Stimulated activated CD4-positive, alpha-beta T cell treated with anti-CD3 and anti-CD28 coated beads, Interleukin-2, amount 100 ng/mL, for 24 hours (primary cell): ENCODE measurements at places on chromosomes 5 and 9.

- no peak for DNase-seq
Measured at GRCh38 chr5:14489643-14490042, 91.9 kb upstream of the OTULINL start.

GRCh38 chr5:38453921-38454320, 102.5 kb downstream of the LIFR start:
- DNase-seq: no peak

DNA sequence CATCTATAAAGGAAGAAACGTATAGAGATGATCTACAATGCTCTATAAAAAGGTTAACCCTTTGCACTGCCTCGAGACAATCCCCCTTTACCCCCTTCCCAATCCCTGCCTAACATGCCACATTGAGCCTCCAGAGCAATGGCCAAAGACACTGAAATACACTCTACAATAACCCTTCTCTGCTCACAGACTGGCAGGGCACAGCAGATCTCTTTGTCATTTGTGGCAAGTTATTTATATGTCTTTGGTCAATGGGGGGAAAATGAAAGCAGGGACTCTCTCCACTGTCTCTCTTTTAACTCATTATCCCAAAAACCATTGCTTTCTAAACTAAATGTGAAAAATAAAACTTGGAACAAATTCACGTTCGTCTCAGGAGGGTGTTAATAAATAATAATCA, 51.7 kb downstream of the PTCH1 start:
- DNase-seq: no peak

DNA sequence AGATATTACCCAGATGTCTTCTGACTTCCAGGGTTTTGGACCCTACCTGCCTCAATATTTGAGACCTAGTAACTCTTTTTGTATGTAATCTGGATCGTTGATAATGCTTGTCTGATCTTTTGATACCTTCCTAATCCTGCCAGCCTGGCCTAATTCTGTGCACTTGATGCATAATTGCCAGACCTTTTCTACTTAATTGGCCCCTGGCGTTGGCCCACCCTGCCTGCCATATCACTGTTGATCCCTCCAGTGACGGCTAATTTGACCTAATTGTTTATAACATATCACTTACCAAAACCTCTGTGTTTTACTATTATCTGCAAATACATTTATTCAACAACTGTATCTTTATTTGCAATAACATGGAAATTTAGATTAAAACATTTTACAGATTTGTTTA, 49.0 kb downstream of the SLC44A1 start:
- no peak for DNase-seq

DNA sequence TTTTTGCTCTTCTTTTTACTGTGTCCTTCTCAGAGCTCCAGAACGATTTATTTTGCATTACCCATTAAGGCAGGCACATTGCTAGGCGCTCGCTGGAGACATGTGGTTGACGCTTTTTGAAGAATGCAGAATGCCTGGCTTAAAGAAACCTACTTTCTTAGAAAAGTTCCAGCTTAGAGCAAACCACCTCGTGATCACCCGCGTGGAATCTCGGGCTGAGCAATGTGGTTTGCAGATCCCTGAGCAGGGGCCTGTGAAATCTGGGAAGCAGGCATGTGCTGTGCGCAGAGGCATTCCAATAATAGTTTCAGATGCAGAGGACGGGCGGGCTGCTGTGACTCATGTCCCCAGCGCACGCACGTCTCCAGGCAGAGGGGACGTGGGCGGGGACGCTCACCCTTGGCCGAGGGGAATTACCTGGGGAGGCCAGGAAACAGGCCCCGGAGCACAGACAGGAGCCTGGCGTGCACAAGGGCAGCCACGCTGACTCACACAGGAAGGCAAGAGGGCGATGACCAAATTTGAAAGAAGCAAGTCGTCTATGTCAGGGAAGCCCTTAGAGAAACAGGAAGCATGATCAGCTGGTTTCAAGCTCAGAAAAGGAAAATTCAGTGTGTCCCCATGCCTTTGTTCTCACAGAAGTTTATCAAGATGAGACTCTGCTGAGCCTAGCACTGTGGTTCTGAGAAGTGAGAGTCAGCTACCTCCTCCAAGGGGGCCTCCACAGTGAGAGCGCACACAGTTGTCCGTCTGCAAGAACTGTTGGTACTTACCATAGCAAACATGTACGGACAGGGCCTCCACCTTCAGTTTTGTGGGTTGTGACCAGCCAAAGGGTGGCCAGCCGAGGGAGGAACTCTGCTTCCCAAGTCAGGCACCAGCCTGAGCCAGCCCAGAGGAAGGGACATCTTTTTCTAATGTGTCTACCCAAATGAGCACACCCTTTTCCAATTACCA, 218.6 kb downstream of the PIK3R1 start:
- peak; percentile 95 for DNase-seq

DNA sequence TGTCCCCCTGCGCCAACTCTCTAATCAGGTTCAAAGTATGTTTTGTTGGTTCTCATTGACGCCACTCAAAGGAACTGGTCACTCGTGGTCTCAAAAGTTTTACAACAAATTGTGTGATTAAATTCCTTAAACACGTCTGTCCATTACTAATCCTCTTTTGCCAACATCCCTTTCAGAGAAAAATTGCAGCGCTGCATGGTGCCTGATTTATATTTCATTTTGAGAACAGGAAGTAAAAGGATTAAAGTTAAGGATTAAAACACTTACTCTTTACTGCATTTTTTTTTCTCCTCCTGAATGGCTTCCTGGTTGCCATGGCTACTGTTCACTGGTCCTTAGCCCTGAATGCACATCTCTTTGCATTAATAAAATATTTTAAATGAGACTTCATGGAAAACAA, 383.5 kb downstream of the GLIS3 start:
- DNase-seq: no peak

- DNase-seq: no peak
Measured at GRCh38 chr5:79151942-79152671, 40.5 kb downstream of the BHMT start.

GRCh38 chr5:171984748-171985419, 21.6 kb downstream of the FBXW11 start:
- DNase-seq: peak; percentile 13

- DNase-seq: no peak
Measured at GRCh38 chr9:114588651-114589526, 1.3 kb downstream of the ATP6V1G1 start.

DNA sequence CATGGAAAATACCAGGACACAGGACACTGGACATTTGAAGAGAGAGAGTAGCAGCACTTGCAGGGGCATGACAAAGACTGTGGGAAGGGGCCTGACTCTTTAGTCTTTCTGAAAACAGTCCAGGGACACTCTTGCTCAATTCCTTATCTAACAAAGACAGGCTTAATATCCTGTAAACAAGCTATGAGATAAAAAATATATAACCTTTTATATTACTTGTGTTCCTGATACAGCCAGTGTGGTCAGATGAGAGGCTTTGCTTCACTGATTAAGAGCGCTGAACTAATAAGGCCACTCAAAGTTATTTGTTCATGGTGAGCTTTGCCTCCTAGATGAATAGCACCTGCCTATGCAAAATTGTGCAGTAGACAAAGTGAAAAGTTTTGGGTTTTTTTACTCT, 518.7 kb downstream of the LRRC70 start:
- DNase-seq: no peak

DNA sequence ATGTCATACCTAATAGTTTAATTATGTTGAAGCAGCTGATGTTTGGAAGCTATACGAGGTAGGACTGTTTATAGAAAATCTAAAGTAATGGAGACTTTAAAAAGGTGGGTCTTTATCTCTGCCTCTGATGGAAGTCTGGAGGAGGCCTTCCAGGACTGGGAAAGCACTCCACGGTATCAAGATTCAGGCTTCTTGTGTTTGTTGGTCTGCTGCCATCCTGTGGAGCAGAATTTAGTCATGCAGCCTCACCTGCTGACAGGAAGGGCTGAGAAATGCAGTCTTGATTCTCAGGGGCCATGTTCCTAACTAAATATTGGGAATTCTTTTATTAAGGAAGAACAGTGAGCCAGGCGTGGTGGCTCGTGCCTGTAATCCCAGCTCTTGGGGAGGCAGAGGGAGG, 15.9 kb downstream of the SPDL1 start:
- no peak for DNase-seq

GRCh38 chr5:78753093-78753531, 104.5 kb upstream of the LHFPL2 start:
- no peak for DNase-seq

GRCh38 chr5:13643734-13644133, 300.8 kb downstream of the DNAH5 start:
- DNase-seq: no peak

- DNase-seq: no peak
Measured at GRCh38 chr5:91562922-91563321, 179.8 kb upstream of the ARRDC3 start.

DNA sequence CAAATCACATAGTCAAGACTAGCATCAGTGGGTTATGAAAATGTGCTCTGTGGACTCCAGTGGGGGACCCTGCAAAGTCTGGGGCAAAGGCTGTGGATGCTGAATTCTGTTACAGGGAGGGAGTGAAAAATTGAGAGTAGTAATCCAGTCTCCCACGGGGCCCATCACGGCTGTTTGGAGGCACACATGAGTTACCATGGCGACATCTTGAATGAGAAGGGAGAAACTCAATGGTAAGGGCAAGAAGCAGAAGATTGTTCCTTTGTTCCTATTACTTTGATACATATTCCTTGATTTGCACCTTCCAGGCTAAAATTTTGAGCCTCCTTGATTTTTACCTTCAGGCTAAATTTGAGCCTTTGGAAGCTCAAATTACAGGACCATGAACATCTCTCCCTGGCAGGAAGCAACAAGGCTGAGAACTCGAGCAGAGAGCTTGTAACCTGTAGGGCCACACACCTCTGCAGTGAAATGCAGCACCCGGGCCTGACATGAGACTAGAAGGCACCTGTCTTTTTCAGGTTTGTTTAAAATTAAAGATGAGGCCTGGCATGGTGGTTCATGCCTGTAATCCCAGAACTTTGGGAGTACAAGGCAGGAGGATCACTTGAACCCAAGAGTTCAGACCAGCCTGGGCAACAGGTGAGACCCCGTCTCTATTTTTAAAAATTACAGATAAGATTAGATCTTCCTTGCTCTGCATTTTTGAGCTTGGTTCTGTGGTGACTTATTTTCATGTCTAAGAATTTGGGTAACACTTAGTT, 31.0 kb upstream of the ZFR start:
- no peak for DNase-seq
